ENCODE measurements at places on chromosomes 4 and X. TPM values are rescaled to one million over a fixed set of nuclear protein-coding genes. Genes with fewer than 3 reads are reported as not detected.

SPACA5 gene
- not detected for total RNA-seq

ETDB gene
- total RNA-seq = not detected

ZDHHC15 gene
- total RNA-seq = under 0.01 TPM

NOX1 gene
- not detected for total RNA-seq

CSAG1 gene
- not detected for total RNA-seq

IL2RG gene
- total RNA-seq = not detected

SCML1 gene
- 10.3 TPM for total RNA-seq

All from smooth muscle cell of trachea (primary cell).